ENCODE measurements at places on chromosomes 7 and 10. TPM values are rescaled to one million over a fixed set of nuclear protein-coding genes. Genes with fewer than 3 reads are reported as not detected.
A peak's percentile ranks its signal among the peaks of the same experiment; 100 is the strongest.

- DNase-seq: no peak
These were observed 16.5 kb downstream of the CD36 start for GRCh38 chr7:80654887-80655340.

DNA sequence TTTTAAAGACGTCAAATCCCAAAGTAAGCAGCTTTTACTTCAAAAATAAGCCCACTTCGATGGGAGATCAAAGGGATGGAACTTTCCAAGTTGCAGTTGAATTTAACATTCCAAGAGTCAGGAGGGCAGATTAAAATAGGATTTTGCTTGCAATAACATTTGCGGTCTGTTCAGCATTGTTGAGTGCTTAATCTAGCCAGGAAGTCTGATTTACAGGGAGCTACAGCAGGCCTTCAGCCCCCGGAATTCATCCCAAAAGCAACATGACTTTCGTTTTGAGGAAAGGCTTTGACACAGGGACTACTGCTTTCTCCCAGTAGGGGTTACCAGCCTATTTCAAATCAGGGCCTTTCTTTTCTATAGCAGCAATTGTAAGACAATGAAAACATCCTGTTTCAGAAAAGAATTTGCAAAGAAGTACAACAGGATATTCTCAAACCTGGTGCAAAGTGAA lies 279.6 kb upstream of the PITRM1 start:
- DNase-seq: no peak

The GNG11 gene
- total RNA-seq: 22.7 TPM

GRCh38 chr7:71301167-71301566 lies 169.2 kb downstream of the GALNT17 start:
- DNase-seq: no peak

- DNase-seq: no peak
These were observed 11.0 kb upstream of the ADD3 start for GRCh38 chr10:109996766-109997171.

GRCh38 chr7:65749039-65749438 lies 123.8 kb upstream of the VKORC1L1 start:
- no peak for DNase-seq

GRCh38 chr10:2478656-2479055 lies 588.7 kb upstream of the PFKP start:
- DNase-seq: no peak

The LEP gene
- total RNA-seq: 1.5 TPM

The RARRES2 gene
- total RNA-seq: 153 TPM

- no peak for DNase-seq
These were observed 72.5 kb downstream of the BBS9 start for GRCh38 chr7:33201821-33202220.

DNA sequence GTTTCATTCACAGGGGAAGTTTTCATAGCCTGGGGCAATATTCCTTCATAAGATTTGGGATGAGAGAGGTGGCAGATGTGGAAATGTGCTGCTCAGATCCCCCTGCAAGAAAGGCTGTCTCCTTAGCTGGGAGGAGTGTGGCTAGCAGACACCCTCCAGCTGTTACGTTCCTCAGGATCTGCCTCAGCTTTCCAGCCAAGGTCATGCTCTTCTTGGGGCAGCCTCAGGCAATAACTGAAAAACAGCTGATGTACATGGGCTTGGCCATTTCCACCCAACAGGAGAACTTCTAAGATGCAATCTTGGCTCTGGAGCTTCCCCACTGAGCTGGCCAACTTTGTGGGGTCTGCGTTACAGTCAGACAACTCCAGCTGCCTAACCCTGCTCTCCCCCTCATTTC lies 51.3 kb upstream of the SEPTIN7 start:
- DNase-seq: no peak

- no peak for DNase-seq
These were observed 100.1 kb downstream of the BTRC start for GRCh38 chr10:101453791-101454718.

- peak; percentile 79 for DNase-seq
These were observed 59.3 kb upstream of the BMPER start for GRCh38 chr7:33845991-33846509.

All from posterior vena cava (tissue), 2 donors.